ENCODE measurements at places on chromosomes 6 and 20. TPM values are rescaled to one million over a fixed set of nuclear protein-coding genes. Genes with fewer than 3 reads are reported as not detected.
A peak's percentile ranks its signal among the peaks of the same experiment; 100 is the strongest.

Gene LIME1
- total RNA-seq, result 144 TPM

Gene RUNX2
- 5.1 TPM for total RNA-seq

DNA sequence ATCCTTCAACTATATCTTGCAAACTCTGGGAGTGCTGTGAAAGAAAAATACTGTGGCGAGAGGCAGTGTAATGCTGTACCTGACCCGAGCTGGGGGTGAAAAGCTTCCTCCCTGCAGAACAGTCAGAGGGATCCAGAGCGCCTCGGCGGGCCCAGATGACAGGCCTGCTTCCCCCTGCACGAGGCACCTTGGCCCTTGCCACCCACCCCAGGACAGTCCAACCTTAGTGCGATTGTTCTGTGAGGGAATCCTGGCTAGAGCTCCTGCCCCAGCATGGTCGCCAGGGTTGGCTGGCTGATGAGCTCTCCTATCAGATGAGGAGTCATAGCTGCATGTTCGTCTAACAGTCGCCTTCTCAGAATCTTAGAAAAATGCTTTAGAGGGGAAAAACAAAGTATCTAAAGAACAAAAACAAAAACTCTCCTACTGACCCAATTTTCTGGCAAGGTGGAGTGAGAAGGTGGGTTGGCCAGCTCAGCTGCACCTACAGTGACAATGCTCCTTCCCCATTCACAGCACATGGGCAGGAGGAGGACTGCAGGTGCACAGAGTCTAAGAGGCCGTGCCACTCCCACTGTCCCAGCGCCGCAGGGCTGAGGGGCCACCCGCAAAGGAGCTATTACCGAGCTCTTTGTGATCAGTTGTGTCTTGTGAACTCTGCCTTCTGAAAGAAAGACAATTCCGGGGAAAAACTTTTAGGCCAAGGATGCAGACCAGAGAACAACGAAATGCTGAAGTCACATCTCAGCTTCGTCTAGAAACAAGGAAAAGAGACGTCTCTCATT, 28.6 kb upstream of the GPR6 start:
- DNase-seq, result no peak

GRCh38 chr20:24453869-24454268, 15.6 kb upstream of the SYNDIG1 start:
- no peak for DNase-seq

- DNase-seq, result peak; percentile 76
These were observed 15.1 kb downstream of the HMGN4 start for GRCh38 chr6:26553264-26553634.

DNA sequence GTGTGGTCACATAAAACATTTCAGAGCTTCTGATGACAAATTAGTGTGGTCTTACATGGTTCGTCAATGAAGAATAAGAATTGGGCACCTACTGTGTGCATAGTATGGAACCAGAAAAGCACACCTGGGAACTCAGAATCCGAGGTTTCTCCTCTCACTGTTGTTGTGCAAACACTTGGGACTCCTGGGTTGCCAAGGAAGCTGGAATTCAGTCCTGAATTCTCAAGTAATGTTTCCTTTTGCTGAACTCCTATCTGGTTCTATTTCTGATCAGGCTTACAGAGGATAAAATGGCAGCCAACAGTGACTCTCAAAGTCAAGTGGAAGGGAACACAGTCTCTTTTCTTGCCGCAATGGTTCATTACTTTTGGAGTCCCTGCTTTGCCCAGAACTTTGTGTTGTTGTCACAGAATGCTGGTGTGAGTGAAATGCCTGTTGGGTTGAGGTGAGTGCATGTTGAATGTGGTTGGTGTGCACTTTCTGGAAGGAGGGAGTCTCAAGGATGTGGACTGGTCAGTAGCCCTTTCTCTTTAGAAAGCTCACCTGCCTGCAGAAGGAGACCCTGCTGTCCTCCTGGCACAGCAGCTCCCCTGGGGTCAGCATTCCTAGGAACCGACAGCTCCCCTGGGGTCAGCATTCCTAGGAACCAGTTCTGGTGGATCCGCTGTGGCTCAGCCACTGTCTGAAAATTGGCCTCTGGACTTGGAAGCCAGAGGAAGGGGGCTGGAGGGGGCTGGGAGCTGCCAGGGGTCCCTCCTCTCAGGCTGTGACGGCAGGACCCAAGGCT, 1.4 kb downstream of the UNC93A start:
- no peak for DNase-seq
